ENCODE measurements at places on chromosomes 16 and 17. TPM values are rescaled to one million over a fixed set of nuclear protein-coding genes. Genes with fewer than 3 reads are reported as not detected.

SCGB1C2 gene
- not detected for total RNA-seq

TVP23C gene
- total RNA-seq: not detected

CA4 gene
- total RNA-seq: 0.92 TPM

CEP112 gene
- total RNA-seq: 55.4 TPM

FOXN1 gene
- total RNA-seq: not detected

DNA sequence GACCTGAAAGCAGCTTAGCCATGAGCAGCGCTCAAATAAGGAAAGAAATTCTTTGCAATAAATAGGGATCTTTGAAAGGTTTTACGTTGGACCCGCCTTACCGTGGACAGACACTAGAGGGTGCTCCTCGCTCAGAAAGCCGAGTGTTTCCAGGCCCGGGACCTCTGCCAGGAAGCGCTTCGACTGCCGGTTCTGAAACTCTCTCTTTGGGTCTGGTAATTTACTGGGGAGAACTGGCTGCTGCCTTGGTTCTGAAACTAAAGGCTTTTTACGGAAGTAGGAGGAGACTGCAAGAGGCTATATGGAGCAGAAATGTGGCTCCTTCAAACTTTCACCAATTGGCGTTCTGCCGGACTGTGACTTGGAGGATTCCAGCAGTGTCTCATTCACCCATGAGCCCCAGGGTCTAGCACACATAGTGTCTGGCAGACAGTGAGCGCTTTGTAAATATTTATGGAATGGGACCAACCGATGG lies 45.6 kb upstream of the HOXB9 start:
- peak; percentile 90 for DNase-seq

- DNase-seq: peak; percentile 85
Measured at GRCh38 chr16:4846503-4846900, 586 bp downstream of the GLYR1 start.

- no peak for DNase-seq
Measured at GRCh38 chr17:57278740-57279387, 22.5 kb downstream of the MSI2 start.

- DNase-seq: peak; percentile 83
Measured at GRCh38 chr17:48546924-48547807, 2.3 kb upstream of the HOXB2 start.

GRCh38 chr17:2395258-2396181 lies 5.3 kb downstream of the MNT start:
- DNase-seq: peak; percentile 74

GRCh38 chr17:63665527-63666214 lies 34.3 kb downstream of the LIMD2 start:
- no peak for DNase-seq

- no peak for DNase-seq
Measured at GRCh38 chr16:51629576-51629975, 478.5 kb upstream of the SALL1 start.
